Dorsolateral prefrontal cortex (tissue), 122 donors: ENCODE measurements at places on chromosomes 11 and 22.

GRCh38 chr11:28259177-28259843 is 151.1 kb downstream of the METTL15 start:
- no peak for DNase-seq

DNA sequence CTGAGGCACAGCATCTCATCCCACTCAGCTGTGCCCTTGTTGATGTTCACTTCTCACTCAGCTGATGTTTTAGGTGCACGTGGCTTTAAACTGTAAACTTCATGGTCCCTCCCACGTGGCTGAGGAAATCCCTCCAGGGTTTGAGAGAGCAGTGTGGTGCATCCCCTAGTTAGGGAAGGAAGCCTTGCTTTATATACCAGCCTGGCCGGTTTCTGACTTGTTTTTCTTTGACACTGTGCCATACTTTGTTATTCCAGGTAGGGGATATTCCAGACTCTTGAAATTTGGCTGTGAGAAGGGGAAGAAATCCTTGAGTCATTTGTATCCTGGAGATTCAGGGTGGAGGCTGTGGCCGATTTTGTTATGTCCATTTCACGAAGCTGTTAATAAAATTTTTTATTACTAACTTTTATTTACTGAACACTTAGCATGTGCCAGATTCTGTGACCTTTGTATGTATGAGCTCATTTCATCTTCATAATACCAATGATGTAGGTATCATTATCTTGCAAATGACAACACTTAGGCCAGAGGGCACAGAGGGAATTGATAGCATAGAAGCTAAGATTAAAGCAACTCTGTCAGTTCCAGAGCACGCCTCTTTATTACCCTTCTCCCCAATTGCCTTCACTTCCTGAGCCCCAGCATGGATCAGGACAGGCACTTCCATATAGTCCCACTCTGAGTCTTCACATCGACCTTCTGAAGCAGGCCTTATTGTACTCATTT is 116.6 kb downstream of the NAV2 start:
- no peak for DNase-seq

DNA sequence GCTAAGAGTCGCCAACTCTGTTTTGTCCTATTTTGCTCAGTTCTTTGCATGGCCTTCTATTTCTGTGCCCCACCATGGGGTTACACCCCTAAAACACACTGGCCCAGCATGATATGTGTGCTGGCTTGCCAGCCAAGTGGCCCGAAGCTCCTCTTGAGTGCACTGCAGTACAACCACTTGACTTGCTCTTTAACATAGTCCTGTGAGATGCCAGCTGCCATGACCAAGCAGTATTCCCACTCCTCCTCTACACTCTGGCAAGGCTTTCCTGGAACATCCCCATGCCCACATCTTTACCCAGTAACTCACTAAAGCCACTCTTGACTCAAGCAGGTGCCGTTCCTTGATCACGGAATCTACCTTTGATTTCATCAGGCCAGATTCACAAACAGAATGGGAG is 102.9 kb upstream of the GAL start:
- no peak for DNase-seq

GRCh38 chr11:62933285-62933684 is 12.1 kb upstream of the CHRM1 start:
- no peak for DNase-seq

- DNase-seq = no peak
Observed at GRCh38 chr11:32033067-32033466, 57.8 kb upstream of the RCN1 start.

DNA sequence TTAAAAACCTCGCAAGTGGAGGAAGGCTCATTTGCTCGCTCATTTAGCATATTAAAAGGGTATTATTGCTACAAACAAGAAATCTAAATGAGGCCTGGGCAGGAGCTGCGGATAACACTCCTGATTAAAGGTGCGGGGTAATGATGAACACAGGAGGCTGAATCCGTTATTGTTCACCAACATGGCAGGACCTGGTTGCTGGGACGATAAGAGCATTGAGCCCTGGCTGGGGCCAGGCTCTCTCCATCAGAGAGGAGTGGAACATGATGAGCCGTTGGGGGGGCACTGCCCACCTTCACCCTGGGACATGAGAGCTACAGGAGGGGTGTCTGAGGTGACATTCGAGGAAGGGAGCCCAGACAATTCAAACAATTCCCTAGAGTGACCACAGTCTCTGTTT is 211.7 kb downstream of the NXPE2 start:
- DNase-seq = no peak

- peak; percentile 40 for DNase-seq
Observed at GRCh38 chr22:44567846-44568493, 69.9 kb upstream of the RTL6 start.

DNA sequence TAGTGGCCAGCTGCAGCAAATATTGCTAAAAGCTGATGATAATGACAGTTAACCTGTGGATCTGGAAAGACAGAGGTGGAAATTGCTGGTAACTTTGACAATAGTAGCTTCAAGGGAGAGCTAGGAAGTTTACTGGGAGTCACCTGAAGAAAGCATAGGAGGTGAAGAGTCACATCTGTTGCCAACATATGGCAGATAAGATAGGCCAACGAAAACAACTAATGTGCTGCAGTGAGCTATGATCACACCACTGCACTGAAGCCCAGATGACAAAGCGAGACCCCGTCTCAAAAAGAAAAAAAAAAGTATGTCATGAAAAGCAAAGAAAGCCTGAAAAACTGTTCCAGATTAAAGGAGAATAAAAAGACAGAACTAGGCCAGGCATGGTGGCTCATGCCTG is 4.3 kb upstream of the PRDM10 start:
- DNase-seq = no peak

- no peak for DNase-seq
Observed at GRCh38 chr11:3219281-3219892, 774 bp upstream of the MRGPRG start.

- peak; percentile 77 for DNase-seq
Observed at GRCh38 chr11:66429983-66430602, 8.6 kb downstream of the MRPL11 start.
